ENCODE measurements at places on chromosomes 5 and 9.

GRCh38 chr9:133133681-133134387, 12.8 kb upstream of the RALGDS start:
- no peaks in the 10 kb centered on the region for H3K36me3 ChIP-seq
- H3K27ac ChIP-seq = no peak overlapping the region
- H3K4me3 ChIP-seq = no peak overlapping the region
- peak; percentile 98 for DNase-seq
- no peaks in the 10 kb centered on the region for H3K4me1 ChIP-seq

- peak; percentile 93 for DNase-seq
- peak overlapping the region; percentile 75 for H3K27ac ChIP-seq
- H3K27me3 ChIP-seq = no peaks in the 10 kb centered on the region
Measured at GRCh38 chr9:14238079-14238478, 75.9 kb downstream of the NFIB start.

DNA sequence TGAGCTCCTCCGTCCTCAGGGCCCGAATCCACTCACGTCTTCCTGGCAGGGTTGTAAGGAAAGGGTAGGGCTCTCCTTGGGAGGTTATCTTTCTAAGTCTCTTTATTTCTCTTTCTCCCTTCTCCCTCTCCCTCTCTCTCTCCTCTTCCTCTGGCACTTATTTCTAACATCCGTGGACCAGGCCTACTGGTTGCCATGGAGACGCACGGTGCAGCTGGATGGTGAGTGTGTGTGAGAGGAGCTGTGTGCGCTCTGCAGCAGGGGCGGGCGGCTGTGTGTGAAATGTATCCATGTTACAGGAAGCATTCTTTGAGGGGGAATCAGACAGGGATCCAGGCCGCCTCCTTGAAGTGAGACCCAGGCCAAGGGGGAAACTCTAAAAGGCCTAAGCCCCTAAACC, 32.2 kb downstream of the PCDH1 start:
- H3K36me3 ChIP-seq = no peaks in the 10 kb centered on the region
- H3K27ac ChIP-seq = peak overlapping the region; percentile 54
- no peaks in the 10 kb centered on the region for H3K27me3 ChIP-seq
- H3K4me3 ChIP-seq = no peak overlapping the region
- DNase-seq = peak; percentile 80

DNA sequence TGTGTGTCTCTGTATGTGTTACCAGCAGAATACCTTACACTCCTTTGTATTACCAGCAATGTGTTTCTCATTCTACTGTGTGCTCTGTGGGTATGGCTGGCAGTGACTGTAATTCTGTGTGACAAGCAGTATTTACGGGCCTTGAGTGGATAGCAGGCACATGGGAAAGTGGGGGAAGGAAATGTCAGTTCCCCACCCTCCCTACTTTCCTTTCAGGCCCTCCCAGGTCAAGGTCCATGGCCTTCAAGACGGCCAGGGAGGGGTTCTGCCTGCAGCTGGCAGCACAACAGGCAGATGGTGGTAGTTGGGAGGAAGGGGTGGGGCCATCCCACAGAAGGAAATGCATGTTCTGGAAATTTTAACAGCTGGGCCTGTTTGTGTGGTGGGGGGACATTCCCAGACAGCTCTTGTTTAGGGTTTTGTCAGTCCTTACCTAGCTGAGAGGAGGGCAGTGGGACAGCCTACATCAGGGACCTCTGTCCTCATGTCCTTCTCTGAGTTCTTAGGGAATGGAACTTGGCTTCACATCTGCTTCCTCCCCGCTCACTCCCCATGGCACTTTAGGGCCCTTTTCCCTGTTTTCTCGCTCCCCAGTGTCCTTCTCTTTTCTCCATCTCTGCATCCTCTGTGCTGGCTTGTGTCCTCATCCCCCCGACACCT, 14.6 kb upstream of the TNIP1 start:
- DNase-seq = peak; percentile 47
- H3K27ac ChIP-seq = no peak overlapping the region
- H3K4me3 ChIP-seq = no peak overlapping the region
- no peaks in the 10 kb centered on the region for H3K27me3 ChIP-seq

DNA sequence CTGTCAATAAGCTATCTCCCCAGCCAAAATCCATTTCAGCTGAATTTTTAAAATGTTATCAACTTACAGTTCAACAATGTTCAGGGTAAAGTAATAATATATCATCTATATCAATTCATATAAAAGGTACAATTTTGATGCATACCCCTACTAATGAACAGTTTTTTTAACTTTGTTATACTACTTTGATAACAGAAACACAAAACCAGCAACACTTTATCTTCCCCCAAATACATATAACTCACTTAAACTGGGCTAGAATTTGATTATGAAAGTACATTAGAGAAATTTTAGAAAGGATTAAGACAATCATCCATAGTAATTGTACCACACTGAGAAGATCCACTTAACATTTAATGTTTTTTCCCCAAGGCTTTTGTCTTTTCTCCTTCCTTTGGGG, 5.1 kb downstream of the CDO1 start:
- no peak for DNase-seq
- no peak overlapping the region for H3K4me3 ChIP-seq
- H3K27me3 ChIP-seq = peaks cover 7% of the 10 kb centered on the region
- H3K27ac ChIP-seq = no peak overlapping the region
- H3K36me3 ChIP-seq = no peaks in the 10 kb centered on the region

DNA sequence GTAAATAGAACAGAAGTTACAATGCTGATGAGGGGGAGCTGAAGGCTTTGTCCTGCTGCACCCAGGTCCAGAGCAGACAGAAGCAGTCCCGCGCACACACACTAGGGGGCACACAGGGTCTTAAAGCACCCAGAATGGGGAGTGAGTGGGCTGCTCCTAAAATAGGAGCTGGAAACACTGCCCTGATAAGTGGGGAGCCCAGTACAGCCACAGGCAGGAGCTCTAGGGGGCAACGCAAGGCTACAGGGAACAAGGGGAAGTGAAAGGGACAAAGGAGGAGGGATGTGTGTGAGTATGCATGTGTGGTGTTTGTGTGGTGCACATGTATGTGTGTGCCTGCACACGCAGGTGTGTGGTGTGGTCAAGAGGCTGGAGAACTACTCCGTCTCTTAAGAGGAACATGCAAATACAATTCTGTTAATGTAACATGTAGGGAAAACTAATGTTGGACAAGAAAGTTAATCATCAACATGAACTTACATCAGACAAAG, 191.5 kb downstream of the ROR2 start:
- no peak overlapping the region for H3K4me3 ChIP-seq
- H3K4me1 ChIP-seq = no peaks in the 10 kb centered on the region
- no peak overlapping the region for H3K27ac ChIP-seq
- H3K27me3 ChIP-seq = no peaks in the 10 kb centered on the region
- peak; percentile 82 for DNase-seq
- peaks cover 4% of the 10 kb centered on the region for H3K36me3 ChIP-seq

GRCh38 chr5:84682531-84682930, 297.9 kb upstream of the EDIL3 start:
- H3K4me3 ChIP-seq = no peak overlapping the region
- H3K27me3 ChIP-seq = no peaks in the 10 kb centered on the region
- no peaks in the 10 kb centered on the region for H3K4me1 ChIP-seq
- DNase-seq = no peak

- H3K4me3 ChIP-seq = no peak overlapping the region
- DNase-seq = no peak
- H3K27ac ChIP-seq = no peak overlapping the region
- H3K36me3 ChIP-seq = no peaks in the 10 kb centered on the region
- no peaks in the 10 kb centered on the region for H3K4me1 ChIP-seq
Measured at GRCh38 chr9:72674961-72675360, 153.6 kb downstream of the TMC1 start.

DNA sequence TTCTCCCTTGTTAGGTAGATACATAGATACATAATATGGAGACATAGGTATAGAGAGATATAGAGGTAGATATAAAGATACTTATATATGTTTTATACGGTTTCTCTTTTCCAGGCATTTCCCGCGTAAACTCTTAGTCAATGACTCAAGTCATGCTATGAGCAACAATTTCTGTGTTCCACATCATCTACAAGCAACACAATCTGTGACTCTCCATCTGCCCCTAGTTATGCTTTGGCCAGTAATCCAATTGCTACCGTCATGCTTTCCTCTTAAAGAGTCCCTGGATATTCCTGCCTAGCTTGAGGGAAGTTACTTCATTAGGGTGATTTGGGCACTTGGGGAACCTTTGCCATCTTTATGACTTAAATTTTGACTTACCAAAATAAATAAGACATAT, 129.0 kb upstream of the ADAMTS16 start:
- no peak overlapping the region for H3K4me3 ChIP-seq
- H3K27ac ChIP-seq = no peak overlapping the region
- no peaks in the 10 kb centered on the region for H3K36me3 ChIP-seq

GRCh38 chr5:127243011-127243410, 47.6 kb upstream of the MEGF10 start:
- H3K4me3 ChIP-seq = no peak overlapping the region
- H3K36me3 ChIP-seq = no peaks in the 10 kb centered on the region
- DNase-seq = no peak
- no peaks in the 10 kb centered on the region for H3K4me1 ChIP-seq

DNA sequence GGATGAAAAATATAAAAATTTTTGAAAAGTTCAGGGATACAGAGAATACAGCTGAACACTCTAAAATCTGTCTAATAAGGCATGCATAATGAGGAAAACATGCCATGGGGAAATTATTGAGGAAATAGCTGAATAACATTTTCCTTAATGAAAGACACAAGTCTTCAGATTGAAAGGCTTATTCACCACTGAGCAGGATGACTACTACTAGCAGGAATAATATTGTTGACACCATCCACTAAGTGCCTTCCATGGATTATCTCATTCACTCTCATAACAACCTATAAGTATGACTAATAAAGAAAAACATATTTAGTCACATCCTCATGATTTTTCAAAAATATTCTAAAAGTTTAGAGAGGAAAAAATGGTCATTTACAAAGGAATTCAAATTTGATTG, 96.7 kb upstream of the FER start:
- no peaks in the 10 kb centered on the region for H3K36me3 ChIP-seq
- H3K4me1 ChIP-seq = no peaks in the 10 kb centered on the region
- DNase-seq = no peak
- no peaks in the 10 kb centered on the region for H3K27me3 ChIP-seq
- H3K4me3 ChIP-seq = no peak overlapping the region

GRCh38 chr5:59423021-59423420, 470.5 kb downstream of the PDE4D start:
- no peak overlapping the region for H3K4me3 ChIP-seq
- no peaks in the 10 kb centered on the region for H3K36me3 ChIP-seq
- DNase-seq = no peak

DNA sequence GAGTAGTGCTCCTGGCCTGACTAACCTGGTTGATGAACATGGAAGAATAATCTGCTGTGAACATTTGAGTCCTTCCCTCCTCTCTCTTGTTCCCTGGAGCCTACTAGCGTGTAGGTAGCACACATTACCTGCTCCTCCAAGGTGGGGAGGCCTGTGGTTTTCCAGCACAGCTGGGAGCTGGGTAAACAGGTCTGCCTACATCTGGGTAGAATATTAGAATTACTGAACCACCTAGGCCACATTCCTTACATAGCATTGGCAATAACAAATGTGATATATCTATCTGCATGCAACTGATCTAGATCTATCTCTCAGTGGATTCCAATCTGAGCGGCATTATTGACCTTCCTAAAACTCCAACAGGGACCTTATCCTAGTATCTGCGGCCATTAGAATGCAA, 151.0 kb upstream of the ZNF366 start:
- no peaks in the 10 kb centered on the region for H3K27me3 ChIP-seq
- H3K4me3 ChIP-seq = no peak overlapping the region
- DNase-seq = no peak

DNA sequence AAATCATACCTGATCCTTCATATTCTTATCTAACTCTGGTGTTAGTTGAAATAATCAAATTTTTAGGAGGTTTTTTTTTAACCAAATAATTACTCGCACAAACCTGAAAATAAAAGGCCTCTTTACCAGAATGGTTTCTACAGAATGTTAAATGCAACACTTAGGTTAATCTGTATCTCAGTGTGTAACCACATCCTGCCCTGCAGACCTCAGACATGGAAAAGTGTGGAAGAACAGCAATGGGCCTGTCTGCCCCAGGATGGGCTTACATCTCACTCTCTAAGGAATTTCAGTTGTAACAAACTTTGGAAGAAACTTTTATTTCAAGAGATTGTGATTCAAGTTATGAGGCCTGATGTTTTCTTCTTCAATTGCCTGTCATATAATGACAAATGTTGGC, 32.5 kb upstream of the MIER3 start:
- no peaks in the 10 kb centered on the region for H3K4me1 ChIP-seq
- no peak overlapping the region for H3K4me3 ChIP-seq
- no peaks in the 10 kb centered on the region for H3K36me3 ChIP-seq

DNA sequence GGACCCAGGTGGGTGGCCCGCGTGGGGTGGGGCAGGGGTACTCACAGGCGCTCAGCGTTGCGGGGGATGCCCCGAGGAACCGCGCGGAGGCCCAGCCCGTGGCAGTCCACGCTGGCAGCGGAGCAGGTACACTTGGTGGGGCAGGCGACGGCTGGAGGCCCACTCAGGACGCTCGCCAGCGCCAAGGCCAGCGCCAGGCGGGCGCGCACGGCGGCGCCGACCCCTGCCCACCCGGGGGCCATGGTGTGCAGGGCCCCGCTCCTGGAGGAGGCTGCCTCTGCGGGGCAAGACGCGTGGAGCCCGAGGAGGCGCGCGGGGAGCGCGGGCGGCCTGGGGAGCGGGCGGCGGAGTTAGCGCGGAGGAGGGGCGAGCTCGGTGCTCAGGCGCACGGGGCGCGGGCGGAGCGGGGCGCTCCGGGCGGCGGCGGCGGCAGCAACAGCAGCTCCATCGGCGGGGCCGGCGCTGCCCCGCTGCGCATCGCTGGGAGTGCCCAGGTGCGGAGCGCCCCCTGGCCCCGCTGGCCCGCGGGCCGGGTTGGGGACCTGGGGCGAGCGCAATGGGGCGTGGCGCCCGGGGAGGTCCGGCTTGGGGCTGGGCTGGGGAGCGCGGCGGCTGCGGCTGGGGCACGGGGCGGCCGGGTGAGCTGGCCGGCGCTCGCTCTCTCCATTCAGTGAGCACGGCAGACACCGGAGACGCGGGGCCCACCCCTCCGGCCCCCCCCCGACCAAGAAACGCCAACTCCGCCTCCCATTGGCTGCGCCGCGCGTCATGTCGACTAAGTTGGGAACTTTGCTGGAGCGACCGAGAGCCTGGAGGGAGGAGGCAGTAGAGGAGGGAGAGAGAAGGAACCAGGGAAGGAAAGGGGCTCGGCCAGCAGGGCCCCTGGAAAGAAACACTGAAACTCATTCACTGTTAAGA, at the start of gene SLIT3:
TSS of gene SLIT3 (minus strand) at position 672 of the 918 bp plus-strand sequence. CDS start at position 242, 430 bp downstream.
- no peak within 1 kb of the TSS for H3K27ac ChIP-seq
- peak within 1 kb of the TSS; percentile 34 for H3K4me3 ChIP-seq
- no peaks in the 10 kb centered on the region for H3K4me1 ChIP-seq
- H3K36me3 ChIP-seq = no peaks in the 10 kb centered on the region

GRCh38 chr9:126327006-126327713, 531 bp downstream of the MVB12B start:
- no peaks in the 10 kb centered on the region for H3K27me3 ChIP-seq
- DNase-seq = peak; percentile 10
- H3K27ac ChIP-seq = no peak overlapping the region
- peaks cover 6% of the 10 kb centered on the region for H3K4me1 ChIP-seq
- peak overlapping the region; percentile 11 for H3K4me3 ChIP-seq

- no peaks in the 10 kb centered on the region for H3K27me3 ChIP-seq
- no peaks in the 10 kb centered on the region for H3K36me3 ChIP-seq
- H3K27ac ChIP-seq = no peak overlapping the region
- no peaks in the 10 kb centered on the region for H3K4me1 ChIP-seq
- no peak overlapping the region for H3K4me3 ChIP-seq
Measured at GRCh38 chr9:109181284-109181683, 14.2 kb upstream of the FRRS1L start.
